Activated CD4-positive, alpha-beta T cell treated with anti-CD3 and anti-CD28 coated beads for 4 hours (primary cell): ENCODE measurements at places on chromosomes 1 and 21.

- no peak for DNase-seq
Observed at GRCh38 chr1:10514490-10515235, 39.9 kb downstream of the PEX14 start.

DNA sequence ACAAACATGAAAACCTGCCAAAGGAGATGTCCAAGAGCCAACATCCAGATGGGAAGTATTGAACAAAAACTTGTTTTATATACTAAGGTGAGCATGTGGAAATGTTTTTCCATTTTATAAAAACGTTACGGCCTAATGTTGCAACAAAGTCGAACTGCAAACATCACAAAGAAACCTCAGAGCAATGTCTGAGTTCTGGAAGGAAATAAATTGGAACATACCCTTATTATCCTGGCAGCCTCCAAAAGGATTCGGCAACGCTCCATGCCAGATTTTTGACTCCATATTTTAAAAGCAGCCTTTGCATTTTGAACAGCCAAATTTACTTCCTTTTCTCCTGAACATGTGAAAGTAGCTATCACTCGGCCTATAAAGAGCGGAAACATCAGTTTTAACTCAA, 3.3 kb downstream of the ALDH9A1 start:
- no peak for DNase-seq

DNA sequence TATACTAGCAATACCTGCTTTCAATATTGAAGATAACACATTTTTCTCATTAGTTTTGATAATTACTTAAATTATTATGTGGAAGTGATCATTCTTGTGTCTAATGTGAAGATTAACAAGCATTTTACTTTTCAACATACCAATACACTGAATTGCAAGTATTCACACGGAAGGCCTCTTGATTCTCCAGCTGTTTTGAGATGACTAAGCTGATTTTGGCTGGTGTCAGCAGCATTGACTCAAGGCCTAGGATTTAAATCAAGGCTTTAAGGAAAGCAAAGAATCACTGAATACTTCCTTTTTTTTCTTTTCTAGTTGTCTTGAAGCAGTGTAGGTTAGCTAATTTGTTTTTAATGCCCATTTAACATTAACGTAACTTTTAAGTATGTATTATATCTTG, 373.7 kb downstream of the SRGAP2C start:
- no peak for DNase-seq

DNA sequence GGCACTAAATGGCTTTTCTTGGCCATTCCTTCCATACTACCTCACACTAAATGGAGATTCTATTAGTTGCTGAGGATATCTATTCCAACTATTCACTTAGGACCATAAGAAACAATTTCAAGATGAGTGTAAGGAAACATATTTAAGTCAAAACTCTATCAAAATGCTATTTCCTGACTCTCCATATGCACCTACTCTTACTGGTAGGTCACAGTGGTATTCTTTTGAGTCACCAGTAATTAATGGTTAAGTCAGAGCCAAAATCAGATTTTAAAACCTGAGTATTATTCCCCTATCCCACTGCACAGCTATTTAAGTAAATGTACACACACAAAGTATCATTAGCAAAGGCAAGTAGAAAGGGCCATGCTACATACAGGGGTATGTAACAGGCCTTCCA, 50.3 kb downstream of the ARID4B start:
- no peak for DNase-seq

- DNase-seq = no peak
Observed at GRCh38 chr1:203615061-203615581, 11.5 kb upstream of the ATP2B4 start.

GRCh38 chr1:1841575-1841995, 49.3 kb downstream of the GNB1 start:
- no peak for DNase-seq

GRCh38 chr1:26368006-26368405, 4.5 kb downstream of the ZNF683 start:
- DNase-seq = no peak

GRCh38 chr1:74771913-74772515, 39.1 kb downstream of the TYW3 start:
- DNase-seq = no peak

DNA sequence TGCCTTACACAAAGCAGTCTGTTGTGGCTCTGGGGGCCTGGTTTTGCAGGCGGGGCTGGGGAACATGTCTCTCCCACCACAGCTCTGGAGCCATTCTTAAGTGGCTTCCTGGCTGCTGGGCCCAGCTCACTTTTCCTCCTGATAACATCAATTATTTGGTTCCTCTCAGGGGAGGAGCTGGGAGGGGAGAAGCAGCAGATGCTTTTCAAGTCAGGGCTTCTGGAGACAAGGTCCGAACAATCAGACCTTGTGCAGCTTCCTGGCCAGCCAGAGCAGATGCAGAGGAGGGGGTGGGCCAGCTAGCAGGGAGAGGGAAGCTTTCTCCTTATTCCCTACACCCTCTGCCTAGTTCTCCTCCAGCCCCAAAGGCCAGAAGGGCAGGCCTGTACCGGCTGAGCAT, 3.7 kb upstream of the PAQR6 start:
- DNase-seq = no peak

DNA sequence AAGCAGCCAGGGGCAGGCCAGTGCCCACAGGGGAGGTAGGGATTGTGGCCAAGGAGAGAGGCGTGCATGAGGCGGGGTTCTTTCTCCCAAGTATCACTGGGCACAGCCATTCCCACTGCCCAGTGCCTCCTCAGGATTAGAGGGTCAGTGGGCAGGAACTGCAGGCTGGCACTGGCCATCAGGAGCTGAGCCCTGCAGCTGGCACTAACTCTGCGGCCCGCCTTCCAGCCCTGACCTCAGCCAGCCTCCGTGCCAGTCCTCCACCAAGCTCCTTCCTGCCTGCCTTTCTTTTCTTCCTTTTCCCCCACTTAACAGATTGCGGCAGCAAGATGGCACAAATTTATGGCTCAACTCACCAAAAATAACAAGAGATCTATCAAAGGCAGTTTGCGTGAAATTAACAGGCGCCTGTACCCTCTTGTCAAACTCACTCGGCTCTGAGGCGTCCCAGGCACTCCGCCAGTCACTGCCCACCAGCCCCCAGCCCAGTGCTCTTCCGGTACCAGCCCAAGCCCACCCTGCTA, 11.1 kb downstream of the ADGRB2 start:
- DNase-seq = no peak

DNA sequence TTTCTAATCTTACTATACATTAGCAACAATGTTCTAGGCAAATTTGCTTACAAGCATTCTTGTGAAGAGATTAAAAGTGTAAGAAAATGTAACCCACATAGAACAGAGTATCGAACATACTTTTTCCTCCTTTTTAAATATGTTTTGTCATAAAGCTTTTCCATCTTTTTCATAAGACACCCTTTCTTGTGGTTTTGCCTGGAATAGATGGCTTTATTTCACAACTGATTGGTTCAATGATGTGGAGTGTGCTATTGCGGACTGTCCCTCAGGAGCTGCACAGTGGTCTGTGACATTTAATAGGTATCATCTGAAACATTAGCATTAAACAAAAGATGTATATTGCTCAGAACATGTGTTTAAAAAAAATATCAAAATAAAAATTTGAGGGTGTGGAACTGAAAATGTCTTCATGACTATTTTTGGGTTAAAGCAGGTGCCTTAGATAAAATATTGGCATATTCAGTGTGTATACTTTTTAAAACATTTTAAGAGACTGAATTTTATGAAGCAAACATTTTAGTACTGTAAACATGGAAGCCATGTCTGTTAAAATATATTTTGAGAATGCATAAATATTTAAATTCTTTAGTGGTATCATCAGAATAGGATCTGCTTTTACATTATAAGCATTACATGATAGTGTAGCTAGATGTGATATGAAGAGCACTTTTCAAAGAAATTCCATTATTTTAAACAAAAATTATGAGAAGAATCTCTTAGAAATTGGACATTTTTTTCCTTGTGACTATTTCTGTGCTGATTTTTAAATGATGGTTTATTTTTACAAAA, 48.3 kb upstream of the C1orf146 start:
- no peak for DNase-seq

DNA sequence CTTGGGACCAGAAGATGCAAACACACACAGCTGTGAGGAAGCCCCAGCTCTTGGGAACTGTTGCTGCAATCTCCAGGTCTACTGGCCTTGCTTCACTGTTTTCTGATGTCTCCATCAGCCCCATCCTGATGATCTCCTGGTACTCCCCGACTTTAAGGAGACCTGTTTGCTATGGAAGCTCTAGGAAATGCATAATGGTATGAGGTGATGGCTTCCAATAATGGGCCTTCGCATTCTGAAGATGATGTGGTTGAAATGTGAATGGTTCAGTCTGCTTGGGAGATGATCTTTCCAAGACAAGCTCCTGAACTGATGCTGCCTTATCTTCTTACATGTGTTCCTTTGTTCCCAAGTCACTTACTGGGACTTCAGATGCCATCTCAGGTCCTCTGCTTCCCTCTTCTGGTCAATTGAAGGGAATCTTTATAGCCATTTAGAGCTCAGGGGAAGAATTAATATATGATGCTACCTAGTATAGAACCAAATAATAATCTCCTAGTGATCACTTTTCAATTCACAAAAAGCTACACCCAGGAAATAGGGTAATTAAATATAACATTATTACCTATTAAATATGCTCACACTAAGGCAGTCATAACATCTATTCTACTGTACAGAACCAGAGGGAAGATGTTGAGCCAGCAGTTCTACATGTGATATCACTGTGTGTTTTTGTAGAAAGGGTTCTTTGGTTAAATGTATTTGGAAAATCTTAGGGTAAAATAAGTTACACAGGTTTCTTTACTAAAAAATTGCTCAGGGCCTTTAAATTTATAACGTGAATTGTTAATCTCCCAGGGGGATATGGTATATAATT, 73.9 kb upstream of the VTCN1 start:
- DNase-seq = no peak

GRCh38 chr1:59007820-59008598, 224.2 kb upstream of the JUN start:
- DNase-seq = no peak

DNA sequence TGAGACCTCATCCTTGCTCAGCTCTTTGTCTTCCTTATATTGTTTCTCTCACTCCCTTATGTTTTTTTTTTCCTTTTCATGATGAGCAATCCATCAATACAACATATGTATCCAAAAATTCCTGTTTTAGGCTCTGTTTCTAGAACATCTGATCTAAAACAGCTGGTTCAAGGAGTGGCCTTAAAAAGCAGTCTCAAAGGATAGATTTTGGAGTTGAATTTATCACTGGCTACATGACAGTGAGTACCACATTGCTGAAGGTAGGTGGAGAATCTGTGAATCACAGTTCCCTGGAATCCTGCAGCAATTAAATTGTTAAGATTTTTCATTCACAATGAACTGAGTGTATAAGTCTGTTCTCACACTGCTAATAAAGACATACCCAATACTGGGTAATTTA, 155.8 kb upstream of the ADAMTS5 start:
- no peak for DNase-seq

DNA sequence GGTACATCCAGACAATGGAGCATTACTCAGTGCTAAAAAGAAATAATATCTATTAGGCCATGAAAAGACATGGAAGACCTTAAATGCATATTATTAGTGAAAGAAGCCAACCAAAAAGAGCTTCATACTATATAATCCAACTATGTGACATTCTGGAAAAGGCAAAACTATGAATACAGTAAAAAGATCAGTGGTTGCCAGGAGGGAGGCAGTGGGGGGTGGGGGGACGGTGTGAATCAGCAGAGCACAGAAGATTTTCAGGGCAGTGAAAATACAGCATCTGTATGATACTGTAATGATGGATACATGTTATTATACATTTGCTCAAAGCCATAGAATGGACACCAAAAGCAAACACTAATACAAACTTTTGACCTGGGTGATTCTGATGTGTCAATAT, 339.4 kb upstream of the SNX7 start:
- no peak for DNase-seq

- no peak for DNase-seq
Observed at GRCh38 chr1:156760796-156761104, 6.6 kb upstream of the PRCC start.

DNA sequence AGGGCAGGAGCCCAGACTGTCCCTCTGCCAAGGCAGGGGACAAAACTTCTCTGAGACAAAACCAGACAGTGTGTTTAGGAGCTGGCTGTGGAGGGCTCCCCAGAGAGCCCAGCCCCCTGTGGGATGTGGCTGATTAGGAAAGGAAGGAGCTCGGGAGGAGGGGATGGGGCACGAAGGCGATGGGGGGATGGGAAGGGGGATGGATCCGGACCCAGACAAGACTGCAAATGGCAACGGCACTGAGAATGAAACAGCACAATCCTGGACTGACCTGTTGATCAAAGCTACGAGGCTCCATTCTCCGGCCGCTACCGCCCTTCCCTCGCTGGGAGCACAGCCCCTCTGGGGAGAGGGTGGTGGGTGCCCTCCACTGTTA, 33.1 kb downstream of the FOXO6 start:
- DNase-seq = no peak

- DNase-seq = no peak
Observed at GRCh38 chr1:78645723-78646122, 3.9 kb upstream of the IFI44 start.

- no peak for DNase-seq
Observed at GRCh38 chr1:207020065-207020708, 12.4 kb downstream of the C1orf116 start.

- no peak for DNase-seq
Observed at GRCh38 chr1:115969509-115969908, 6.8 kb upstream of the SLC22A15 start.

GRCh38 chr1:187977298-187977697, 1148.5 kb downstream of the PLA2G4A start:
- no peak for DNase-seq

- no peak for DNase-seq
Observed at GRCh38 chr1:54379555-54380289, 26.5 kb downstream of the SSBP3 start.

GRCh38 chr21:45098867-45099266, 24.5 kb downstream of the ADARB1 start:
- DNase-seq = no peak

DNA sequence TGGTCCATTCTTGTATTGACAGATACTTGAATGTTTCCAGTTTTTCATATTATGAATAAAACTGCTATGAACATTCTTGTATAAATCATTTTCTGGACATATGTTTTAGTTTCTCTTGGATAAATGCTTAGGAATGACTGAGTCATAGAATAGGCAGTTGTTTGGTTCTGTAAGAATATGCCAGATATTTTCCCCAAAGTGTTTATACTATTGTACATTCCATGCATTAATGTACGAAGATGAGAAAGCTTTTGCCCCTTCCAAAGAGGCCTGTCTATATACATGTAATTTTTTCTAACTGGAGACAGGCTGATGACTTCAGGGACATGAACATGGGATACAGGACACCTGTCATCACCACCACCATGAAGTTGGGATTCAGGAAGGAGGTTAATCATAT, 11.3 kb downstream of the NBPF3 start:
- DNase-seq = no peak

DNA sequence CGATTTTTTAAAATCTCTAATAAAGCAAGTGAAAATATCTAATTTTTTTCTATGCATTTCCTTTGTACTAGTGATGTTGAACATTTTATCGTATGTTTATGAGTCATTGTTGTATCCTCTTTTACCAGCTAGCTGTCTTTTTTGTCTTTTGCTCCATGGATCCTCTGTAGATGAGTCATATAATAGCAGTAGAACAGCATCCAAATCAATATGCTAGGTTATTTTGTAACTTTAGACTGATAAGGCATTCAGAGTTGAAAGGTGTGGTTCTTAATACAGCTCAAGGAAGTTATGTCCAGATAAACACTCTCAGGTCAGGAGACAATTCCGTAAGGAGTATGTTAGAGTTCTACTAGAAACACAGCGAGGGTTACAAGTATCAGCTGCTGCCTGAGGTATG, 31.9 kb downstream of the MAP10 start:
- no peak for DNase-seq
